ENCODE measurements at places on chromosomes 13 and 19. TPM values are rescaled to one million over a fixed set of nuclear protein-coding genes. Genes with fewer than 3 reads are reported as not detected.

KCNRG gene
- 3.0 TPM for total RNA-seq

ERF gene
- total RNA-seq: 22.9 TPM

ZNF134 gene
- total RNA-seq: 19.9 TPM

ZNF491 gene
- 3.4 TPM for total RNA-seq

YIPF2 gene
- 144 TPM for total RNA-seq

U2AF2 gene
- total RNA-seq: 117 TPM

KLK14 gene
- total RNA-seq: not detected

ZNF135 gene
- 6.2 TPM for total RNA-seq

RASAL3 gene
- total RNA-seq: not detected

MCEMP1 gene
- total RNA-seq: not detected

RFPL4AL1 gene
- not detected for total RNA-seq

KIR3DL2 gene
- total RNA-seq: not detected

UPF3A gene
- 41.1 TPM for total RNA-seq

OR4F17 gene
- not detected for total RNA-seq

ENOX1 gene
- 4.2 TPM for total RNA-seq

ZNF256 gene
- 3.6 TPM for total RNA-seq

CEACAM7 gene
- not detected for total RNA-seq

OR7A5 gene
- total RNA-seq: not detected

ZNF844 gene
- total RNA-seq: 13.2 TPM

NLRP7 gene
- total RNA-seq: 0.22 TPM

C5AR1 gene
- 0.66 TPM for total RNA-seq

ERCC2 gene
- 28.0 TPM for total RNA-seq

IL4I1 gene
- total RNA-seq: 1.3 TPM
